Activated CD4-positive, alpha-beta T cell treated with anti-CD3 and anti-CD28 coated beads for 48 hours (primary cell): ENCODE measurements at places on chromosomes 4 and X.

- peak; percentile 11 for DNase-seq
Measured at GRCh38 chrX:130523460-130524394, 121.9 kb downstream of the RBMX2 start.

GRCh38 chr4:156754832-156755570 is 216.6 kb downstream of the PDGFC start:
- no peak for DNase-seq

DNA sequence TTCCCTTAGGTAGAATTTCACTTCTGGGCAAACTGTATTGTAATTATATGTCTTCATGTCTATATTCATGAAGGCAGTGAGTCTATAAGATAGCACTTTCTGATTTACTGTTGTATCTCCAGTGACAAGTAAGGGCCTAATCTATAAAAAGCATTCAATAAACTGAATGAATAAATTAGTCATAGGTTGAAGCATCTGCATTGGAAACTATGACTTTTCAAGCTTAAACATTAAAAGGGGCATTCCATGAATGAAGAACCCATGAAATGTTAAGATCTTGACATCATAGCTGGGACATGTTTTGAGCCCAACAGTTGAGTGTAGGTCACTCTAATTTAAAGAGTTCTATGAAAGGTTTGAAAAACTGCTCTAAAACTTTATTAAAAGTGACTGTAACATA is 159.3 kb upstream of the LCORL start:
- DNase-seq: no peak

- no peak for DNase-seq
Measured at GRCh38 chr4:133131829-133132460, 17.1 kb upstream of the PCDH10 start.

GRCh38 chr4:76200771-76201231 is 12.8 kb downstream of the SCARB2 start:
- DNase-seq: peak; percentile 42

GRCh38 chr4:159190651-159191050 is 87.8 kb downstream of the RAPGEF2 start:
- no peak for DNase-seq

GRCh38 chr4:86961605-86962295 is 26.9 kb downstream of the AFF1 start:
- DNase-seq: no peak
